ENCODE measurements at places on chromosomes 5 and 9.

DNA sequence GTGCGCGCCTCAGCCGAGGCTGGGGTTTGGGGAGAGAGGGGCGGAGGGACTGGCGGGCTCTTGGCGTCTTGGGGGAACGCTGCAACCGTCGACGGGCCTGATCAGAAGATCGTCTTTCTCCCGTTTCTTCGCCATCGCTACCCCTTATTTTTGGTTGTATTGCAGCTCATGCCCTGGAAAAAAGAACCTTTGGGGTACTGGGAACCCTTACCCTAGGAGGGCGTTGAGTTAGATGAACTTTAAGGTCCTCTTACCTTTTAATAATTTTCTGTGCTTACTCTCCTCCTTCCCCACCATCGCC, 719 bp downstream of the PAIP2 start:
- DNase-seq: no peak

GRCh38 chr5:89279391-89280036, 396.5 kb upstream of the MEF2C start:
- no peak for DNase-seq

DNA sequence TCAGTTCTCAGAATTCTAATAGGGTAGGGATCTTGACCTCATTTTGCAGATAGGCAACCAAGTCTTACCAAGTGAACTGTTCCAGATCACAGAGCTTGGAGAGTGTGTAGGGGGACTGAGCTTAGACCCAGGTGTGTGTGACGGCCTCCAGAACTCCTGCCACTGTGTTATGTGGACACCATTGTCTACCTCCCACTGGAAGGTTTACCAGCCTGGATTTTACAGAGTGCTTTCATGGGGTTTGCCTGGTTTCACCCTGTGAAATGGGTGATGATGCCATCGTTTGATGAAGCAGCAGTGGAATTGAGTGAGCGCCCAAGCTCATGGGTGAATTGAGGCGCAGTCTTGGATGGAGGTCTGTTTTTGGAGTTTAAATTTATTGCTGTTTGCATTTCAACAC, 23.6 kb downstream of the TJP2 start:
- DNase-seq: no peak

DNA sequence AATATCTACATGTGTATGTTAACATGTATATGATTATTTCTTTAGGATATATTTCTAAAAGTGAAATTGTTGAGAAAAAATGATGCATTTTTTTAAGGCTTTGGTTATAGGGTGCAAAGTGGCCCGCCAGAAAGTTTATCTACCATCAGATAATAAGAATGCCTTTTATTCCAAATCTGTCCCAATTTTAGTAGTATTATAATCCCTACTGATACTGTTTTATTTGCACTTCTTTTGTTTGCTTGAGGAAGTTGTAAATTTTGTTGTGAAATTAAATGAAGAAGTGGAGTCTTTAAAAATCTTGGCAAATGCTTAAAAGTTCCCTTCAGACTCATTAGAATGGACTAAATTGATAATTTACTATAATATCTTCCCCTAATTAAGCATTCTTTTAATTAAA, 73.0 kb downstream of the NIPBL start:
- DNase-seq: no peak

- no peak for DNase-seq
These were observed 192.4 kb downstream of the DOCK8 start for GRCh38 chr9:406886-407654.

GRCh38 chr9:85863875-85864274, 77.1 kb upstream of the NAA35 start:
- no peak for DNase-seq

- no peak for DNase-seq
These were observed 27.0 kb downstream of the GTF3C4 start for GRCh38 chr9:132697230-132697629.

DNA sequence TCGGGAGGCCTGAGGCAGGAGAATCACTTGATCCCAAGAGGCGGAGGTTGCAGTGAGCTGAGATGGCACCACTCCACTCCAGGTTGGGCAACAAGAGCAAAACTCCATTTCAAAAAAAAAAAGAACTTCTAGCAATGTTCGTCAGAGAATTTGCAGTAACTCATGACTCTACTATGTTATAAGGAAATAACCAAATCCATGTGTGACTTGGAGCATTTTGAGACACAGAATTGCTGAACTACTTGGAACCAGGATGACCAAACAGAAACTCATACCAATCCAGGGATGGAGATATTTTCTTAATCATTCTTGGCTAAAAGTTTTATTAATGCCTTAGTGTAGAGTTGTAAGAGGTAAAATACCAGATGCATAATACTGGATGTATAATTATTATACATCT, 99.9 kb upstream of the BNC2 start:
- no peak for DNase-seq

DNA sequence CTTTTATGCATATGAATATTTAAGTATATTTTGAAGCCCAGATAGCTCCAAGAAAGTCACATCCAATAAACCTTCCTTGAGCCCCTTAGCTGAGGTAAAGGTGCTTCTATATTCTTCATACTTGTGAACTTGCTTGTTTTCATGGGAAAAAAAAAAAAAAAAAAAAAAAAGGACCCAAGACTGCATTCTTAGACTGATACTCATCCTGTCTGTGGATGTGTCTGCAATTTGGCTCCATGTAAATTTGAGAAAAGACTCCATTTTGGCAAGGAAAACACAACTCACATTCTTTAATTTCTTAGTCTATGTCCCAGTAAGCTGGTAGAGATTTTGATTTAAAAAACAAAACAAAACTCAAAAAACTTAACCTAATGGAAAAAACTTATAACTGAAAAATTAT, 238.3 kb downstream of the FBXL17 start:
- no peak for DNase-seq

DNA sequence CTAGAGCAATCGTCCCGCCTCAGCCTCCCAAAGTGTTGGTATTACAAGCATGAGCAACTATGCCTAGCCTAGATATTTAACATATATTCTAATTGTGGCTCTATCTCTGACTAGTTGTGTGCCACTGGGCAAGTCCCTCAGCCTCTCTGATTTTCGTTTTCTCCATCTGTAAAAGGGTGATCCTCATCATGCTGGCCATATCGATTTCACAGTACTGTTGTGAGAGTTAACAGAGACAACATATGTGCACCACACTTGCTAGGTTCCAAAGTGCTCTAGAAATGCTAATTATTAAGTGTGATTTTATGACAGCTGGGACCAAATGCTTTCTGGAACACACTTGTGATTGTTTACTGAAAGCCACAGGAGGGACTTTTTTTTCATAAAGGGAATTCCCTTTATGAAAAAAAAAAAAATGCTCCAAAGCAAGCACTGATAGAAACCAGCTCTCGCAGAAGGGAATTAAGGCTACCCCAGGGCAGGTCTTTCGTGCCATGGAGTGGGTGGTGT, 78.5 kb upstream of the EPB41L4B start:
- DNase-seq: no peak

GRCh38 chr9:17928228-17928627, 349.4 kb downstream of the SH3GL2 start:
- DNase-seq: no peak

DNA sequence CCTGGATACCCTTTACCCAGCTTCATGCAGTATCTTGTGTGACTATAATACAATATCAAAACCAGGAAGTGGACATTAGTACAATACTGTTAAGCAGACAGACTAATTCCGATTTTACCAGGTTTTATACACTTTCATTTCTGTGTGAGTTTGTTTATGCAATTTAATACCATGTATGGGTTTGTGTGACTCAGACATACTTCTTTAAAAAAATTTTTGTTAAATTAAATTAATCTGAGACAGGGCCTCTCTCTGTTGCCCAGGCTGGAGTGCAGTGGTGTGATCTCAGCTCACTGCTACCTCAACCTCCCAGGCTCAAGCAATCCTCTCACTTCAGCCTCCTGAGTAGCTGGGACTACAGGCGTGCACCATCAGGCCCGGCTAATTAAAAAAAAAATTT, 156.8 kb downstream of the GAPVD1 start:
- no peak for DNase-seq

DNA sequence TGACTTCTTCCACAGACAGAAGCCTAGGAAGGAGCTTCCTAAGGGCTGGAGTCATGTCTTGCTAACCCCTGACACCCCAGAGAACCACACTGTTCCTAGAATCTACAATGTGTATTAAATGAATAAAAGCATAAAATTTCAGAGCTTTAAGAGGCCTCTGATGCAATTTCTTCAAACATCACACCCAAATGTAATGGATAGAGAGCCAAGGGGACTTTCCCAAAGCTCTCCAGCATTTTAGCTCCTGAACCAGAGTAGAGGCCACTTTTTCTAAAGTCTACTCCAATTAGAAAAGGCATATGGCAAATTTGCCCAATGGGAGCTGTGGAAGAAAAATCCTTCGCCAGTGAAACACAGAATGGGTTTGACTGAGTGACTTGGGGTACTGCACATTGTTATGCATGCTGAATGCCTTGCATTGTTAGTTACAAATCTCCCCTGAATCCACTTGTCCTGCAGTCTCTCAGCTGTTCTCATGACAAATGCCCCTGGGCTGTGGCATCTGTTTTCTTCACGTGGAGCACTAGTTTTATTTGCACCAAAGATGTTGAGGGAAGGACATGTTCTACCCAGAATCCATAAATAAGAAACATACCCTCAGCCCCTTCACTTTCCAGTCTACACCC, 334.0 kb downstream of the ASTN2 start:
- no peak for DNase-seq

DNA sequence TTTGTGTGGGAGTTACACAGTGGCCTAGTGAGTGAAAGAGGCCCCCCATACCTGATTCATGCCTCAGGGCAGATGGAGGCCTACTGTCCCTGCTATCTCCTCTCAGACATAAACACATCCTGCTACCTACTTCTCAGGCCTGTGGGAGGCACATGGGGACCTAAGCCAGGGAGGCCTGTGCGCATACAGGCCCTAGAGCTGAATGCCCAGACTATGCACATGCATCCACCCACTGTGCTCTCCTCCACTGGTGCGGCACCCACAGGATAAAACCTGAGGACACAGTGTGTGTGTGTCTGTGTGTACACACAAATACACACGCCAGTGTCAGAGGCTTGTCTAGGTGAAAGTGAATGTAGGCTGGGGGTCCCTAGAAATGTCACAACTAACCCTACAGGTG, 1.4 kb downstream of the PAX5 start:
- DNase-seq: no peak

DNA sequence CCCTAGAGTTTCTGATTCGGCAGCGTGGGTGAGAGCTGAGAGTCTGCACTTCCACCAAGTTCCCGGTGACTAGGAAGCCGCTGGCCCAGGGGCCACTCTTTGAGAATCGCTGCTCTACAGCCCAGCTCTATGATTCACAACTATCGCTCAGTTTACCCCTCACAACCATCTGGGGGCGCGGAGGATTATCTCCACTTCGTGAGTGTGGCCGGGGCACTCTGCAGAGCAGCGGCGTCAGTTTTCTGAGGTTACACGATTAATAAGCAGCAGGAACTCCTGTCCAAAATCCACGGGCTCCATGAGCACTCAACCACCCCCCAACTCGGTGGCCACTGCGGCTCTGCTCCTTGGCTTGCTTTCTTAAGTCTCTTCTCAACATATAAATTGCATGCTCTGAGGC, 19.3 kb downstream of the CORO2A start:
- DNase-seq: no peak

GRCh38 chr5:157538311-157538710, 37.3 kb downstream of the ADAM19 start:
- DNase-seq: no peak

GRCh38 chr5:105168806-105169205, 1606.2 kb upstream of the NUDT12 start:
- DNase-seq: no peak

DNA sequence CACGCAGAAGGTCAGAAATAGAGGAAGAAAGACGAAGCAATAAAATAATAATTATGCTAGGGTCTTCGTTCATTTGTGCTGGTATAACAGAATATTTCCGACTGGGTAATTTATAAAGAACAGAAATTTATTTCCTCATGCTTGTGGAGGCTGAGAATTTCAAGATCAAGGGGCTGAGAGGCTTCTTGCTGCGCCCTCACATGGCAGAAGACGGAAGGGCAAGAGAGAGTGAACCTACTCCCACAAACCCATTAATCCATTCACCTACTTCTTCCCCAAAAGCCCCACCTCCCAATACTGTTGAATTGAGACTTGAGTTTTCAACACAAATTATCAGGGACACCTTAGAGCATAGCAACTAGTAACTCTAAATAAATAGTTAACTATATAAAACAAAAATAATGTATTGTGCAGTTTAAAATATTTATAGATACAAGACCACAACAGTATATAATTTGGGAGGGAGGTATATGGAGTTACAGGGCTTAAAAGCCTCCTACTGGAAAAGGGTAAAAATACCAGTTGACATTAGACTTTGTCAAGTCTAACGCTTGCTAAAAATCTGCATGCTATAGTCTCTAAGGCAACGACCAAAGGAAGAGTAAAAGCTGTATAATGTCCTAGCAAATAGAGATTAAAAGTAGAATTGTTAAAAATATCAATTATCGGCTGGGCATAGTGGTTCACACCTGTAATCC, 40.3 kb upstream of the NAA35 start:
- peak; percentile 36 for DNase-seq

DNA sequence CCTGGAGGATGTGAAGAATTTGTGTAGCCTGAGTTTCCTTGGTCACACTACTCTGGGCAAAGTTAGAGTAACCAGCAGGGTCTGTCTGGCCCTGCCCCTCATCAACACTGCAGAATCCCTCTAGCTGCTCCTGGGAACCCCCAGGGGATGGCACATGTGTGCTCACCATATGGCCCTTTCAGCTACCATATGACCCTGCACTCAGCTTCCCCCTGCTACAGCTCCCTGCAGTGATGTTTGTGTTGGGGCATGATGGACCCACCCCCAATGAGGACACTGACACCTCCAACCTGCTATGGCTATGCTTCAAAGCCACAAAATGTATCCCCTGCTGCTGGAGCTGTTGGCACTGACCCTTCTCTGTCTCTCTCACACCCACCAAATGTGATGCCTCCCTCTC, 152.7 kb downstream of the SNX18 start:
- DNase-seq: no peak

DNA sequence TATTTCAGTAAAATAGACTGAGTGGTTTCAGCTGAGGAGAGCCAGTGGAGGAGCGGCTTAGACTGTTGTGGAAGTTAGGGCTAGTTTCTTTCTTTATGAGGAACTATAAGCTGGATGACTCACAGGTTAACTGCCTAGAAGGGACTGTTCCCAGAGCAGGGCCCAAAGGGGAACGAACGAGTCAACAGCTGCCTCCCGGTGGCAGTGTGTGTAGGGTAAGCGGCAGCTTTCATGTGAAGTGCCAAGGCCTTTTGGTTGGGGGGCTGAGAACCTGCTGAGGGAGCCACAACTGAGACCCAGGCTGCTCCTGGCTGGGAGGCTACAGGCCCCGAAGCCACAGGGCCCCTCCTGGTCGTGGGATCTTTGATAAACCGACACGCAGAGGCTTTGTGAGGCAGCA, 7.0 kb downstream of the SQSTM1 start:
- peak; percentile 53 for DNase-seq

- no peak for DNase-seq
These were observed 8.2 kb upstream of the RALGDS start for GRCh38 chr9:133129001-133129795.
